ENCODE measurements at places on chromosomes 4 and X.
A peak's percentile ranks its signal among the peaks of the same experiment; 100 is the strongest.

GRCh38 chrX:48083212-48083611 lies 11.8 kb upstream of the ZNF630 start:
- peak; percentile 49 for DNase-seq

- DNase-seq = no peak
Measured at GRCh38 chrX:119009071-119009470, 34.7 kb downstream of the LONRF3 start.

GRCh38 chr4:38050560-38051350 lies 90.6 kb downstream of the PTTG2 start:
- DNase-seq = no peak

- peak; percentile 75 for DNase-seq
Measured at GRCh38 chrX:135974279-135974856, 580 bp upstream of the MMGT1 start.

- no peak for DNase-seq
Measured at GRCh38 chr4:148120216-148120615, 322.0 kb downstream of the NR3C2 start.

DNA sequence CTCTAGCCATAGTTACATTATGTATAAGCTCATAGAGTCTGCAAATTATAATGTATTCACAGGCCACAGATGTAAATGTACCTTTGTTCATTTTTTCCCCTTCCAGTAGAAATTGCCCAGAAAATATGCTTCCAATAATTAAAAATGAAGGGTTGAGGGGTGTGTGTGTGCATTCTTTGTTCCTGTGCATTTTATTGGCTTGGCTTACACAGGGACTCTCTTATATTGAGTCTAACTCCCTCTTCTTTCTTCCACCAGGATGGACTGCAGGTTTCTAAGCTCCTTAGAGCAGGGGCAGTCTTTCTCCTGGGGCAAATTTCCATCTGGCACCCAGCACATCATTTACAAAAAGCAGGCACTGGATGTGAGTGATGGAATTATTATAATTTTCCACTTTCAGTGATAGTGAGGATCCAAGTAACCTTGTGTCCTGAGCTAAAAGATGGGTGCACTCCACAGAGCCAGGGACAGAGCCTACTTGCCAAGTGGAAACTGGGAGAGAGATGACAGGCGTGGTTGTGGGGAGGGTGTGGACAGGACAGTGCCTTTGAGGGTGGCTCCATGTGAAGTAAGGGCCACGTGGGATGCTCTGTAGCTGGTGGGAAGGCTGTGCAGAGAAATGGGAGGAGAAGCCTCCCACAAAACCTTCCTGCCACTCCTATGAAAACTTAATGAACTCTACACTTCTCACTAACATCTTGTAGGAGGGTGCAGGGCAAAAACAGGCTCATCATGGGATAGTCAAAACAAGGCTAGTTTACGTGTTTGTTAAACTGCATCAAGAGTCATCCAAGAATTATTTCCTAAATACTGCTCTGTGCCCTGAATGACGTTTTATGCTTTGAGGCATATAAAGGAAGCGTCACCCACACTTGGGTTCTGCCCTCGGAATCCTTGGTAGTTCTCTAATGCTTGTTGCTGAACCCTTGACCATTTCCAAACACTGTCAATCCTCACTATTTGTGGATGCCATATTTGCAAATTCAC lies 16.0 kb downstream of the IGFBP7 start:
- DNase-seq = no peak

DNA sequence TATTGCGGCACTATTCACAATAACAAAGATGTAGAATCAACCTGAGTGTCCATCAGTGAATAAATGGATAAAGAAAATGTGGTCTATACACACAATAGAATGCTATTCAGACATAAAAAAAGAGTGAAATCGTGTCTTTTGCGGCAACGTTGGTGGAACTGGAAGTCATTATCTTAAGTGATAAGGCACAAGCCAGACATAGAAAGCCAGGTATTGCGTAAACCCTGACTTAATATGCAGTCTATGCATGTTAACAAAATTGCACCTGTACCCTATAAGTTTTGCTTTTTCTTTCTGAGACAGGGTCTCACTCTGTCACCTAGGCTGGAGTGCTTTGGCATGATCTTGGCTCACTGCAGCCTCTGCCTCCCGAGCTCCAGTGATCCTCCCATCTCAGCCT lies 28.6 kb downstream of the KIAA0232 start:
- no peak for DNase-seq

- DNase-seq = no peak
Measured at GRCh38 chr4:177374966-177375365, 65.3 kb downstream of the NEIL3 start.

DNA sequence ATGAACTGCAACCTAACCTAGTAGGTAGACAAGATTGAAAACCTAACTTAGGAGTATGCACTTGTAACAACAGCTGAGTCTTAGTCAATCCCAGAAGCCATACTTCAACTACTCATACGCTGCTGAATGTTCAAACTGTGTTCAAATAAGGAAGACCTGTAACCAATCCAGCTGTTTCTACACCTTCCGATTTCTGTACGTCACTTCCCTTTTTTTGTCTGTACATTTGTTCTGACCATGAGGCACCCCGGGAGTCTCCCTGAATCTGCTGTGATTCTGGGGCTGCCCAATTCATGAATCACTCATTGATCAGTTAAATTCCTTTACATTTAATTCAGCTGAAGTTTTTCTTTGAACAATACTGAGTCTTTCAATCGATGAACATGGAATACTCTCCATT lies 89.5 kb downstream of the BMP3 start:
- DNase-seq = no peak

DNA sequence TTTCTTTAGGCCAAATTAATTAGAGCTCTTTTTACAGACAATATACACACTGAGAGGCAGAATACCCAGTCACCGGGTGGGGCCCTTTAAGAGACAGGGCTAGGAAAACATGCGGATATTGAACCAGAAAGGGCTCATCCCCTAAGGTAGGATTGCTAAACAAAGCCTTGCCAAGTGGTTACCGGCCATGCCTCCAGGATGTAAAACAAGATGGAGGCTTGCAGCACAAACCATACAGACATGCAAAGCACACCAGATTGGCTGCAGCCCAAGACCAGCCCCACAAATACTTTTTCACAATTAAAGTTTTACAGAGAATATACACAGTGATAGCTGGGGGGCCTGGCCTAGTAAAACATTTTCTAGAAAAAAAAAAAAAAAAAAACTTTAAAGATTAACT lies 210.0 kb downstream of the KLHL4 start:
- DNase-seq = no peak

DNA sequence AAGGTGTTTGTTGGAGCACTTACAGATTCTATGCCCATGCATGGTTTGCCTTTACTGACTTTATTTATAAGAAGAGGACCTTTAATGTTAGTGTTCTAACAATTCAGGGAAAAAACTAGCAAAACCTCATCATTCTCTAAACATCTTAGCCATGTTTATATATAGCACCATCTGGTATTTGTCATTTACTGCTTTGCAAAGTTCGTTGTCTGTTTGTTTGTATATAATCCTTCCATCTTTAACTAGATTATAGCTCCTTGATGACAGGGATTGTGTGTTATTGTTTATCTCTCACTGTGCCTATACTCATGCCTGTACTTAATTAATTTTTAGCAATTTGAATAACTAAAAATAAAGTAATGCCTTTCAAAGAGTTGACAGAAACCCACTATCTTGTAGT lies 170.6 kb upstream of the PACRGL start:
- no peak for DNase-seq

DNA sequence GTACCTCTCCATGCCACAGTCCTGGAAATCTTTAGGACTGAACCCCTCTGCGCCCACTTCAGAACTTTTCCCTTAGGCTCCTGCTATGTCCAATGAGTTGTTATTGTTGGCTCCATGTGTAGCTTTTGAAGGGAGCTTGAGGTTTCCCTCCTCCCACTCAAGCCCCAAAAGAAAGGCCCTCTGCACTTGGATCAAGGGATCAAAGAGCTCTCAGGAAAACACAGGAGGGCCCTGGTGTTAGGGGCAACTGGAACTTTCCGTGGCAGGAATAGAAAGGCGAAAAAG lies 135.0 kb downstream of the RASL11B start:
- DNase-seq = no peak

- no peak for DNase-seq
Measured at GRCh38 chr4:83947830-83948193, 411.9 kb downstream of the GPAT3 start.

DNA sequence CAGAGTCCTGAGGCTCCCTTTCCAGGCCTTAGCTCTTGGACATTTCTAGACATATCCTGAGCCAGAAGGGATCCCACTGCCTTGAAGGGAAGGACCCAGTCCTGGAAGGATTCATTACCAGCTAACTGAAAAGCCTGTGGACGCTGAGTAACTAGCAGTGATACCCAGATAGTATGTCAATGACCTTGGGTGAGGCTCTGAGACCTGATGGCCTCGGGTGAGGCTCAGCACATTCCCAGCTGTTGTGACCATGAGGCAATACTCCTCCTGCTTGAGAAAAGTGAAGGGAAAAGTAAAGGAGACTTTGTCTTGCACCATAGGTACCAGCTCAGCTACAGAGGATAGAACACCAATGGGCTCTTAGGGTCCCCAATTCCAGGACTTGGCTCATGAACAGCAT lies 268.1 kb downstream of the DKK2 start:
- no peak for DNase-seq

Data from Jurkat, Clone E6-1 (cell line).